Right ventricle myocardium inferior (tissue), 1 donor: ENCODE measurements at places on chromosomes 7 and 10.
A peak's percentile ranks its signal among the peaks of the same experiment; 100 is the strongest.

DNA sequence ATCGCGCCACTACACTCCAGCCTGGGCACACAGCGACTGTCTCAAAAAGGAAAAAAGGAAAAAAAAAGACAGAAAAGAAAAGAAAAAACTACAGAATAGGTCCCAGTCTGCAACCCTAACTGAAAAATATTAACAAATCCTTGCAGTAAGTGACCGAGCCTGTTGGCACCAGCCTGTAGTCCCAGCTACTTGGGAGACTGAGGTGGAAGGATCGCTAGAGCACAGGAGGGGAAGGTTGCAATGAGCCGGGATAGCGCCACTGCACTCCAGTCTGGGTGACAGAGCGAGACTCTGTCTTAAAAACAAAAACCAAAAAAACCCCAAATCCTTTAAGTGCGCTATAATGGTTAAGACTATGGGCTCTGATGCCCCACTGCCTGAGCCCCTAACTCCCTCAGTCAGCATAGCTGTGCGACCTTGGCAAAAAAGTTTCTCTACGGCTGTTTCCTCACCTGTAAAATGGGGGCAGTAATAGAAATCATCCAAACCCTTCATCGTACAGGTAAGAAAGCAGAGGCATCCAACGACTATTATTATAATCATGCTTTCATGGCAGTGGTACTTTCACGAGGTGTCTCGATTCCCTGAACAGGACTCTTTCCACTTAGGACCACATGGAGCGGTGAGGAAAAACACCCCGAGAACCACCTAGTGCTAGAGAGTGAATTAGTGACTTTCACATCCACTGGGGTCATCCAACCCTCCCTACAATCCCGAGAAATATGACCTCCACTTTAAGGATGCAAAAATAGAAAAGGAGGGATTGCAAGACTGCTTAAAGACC, 755 bp downstream of the TOMM7 start:
- DNase-seq = no peak

GRCh38 chr10:94938383-94938782, at the start of gene CYP2C9:
Gene CYP2C9 (plus strand): TSS chr10:94938658. CDS start chr10:94938683, 25 bp downstream.
- no peak for DNase-seq

DNA sequence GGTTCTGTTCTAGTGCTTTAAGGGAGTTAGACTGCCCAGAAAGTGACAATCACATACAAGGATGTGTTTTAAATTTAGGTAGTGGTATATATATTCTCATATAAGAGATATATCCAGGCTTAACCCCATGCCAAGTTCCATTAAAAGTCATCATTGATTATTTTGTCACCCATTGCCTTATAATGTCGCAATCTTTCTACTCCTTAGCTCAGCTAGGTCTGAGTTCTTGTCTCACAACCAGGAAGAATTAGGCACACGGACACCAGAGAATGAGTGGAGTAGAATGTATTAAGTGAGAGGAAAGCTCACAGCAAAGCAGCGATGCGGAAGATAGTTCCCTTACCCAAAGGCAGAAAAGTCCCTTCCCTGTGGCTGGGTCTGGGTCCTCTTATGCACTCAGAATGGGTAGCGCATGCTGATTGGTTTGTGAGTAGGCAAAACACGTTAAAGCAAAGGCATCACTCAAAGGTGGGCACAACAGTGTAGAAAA, 197.2 kb upstream of the AHR start:
- DNase-seq = no peak

DNA sequence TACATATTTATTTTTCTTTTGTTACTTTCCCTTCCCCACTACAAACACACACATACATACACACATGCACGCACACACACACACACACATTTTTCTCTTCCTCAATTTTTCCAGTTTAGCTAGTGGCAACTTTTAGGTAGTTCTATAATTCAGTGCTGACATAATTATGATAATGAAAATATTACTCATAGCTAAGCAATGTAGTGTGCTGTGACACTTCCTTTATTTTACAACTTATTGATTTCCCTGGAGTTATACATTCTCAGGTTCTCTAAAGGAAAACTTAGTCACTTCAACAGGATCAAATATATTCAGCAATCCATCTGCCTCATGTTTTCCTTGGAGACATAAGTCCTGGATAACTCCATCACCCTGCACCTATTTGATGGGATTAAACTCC, 151.6 kb downstream of the CACNA2D1 start:
- no peak for DNase-seq

DNA sequence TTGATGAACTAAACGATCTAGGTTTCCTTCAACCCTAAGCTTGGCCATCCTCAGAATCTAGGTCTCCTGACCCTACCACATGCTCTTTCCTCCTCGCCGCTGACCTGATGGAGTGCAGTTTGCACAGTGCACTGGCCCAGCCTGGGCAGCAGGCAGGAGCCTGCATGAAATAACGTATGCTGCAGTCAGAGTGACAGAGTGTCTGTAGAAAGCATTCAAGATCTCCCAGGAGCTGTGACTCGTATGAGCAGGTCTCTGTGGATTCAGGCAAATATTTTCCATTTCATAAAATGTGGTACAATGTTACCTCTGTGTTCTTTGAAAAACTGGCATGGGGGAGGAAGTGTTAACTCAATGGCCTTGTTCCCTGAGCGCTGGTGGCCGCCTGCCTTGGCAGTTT, 441.8 kb downstream of the RPS24 start:
- DNase-seq = no peak

- no peak for DNase-seq
Observed at GRCh38 chr7:98250789-98251188, 1.2 kb downstream of the TECPR1 start.

GRCh38 chr10:1266033-1266802, 210.0 kb downstream of the WDR37 start:
- DNase-seq = no peak

- no peak for DNase-seq
Observed at GRCh38 chr7:117673367-117673766, 193.5 kb downstream of the CFTR start.

DNA sequence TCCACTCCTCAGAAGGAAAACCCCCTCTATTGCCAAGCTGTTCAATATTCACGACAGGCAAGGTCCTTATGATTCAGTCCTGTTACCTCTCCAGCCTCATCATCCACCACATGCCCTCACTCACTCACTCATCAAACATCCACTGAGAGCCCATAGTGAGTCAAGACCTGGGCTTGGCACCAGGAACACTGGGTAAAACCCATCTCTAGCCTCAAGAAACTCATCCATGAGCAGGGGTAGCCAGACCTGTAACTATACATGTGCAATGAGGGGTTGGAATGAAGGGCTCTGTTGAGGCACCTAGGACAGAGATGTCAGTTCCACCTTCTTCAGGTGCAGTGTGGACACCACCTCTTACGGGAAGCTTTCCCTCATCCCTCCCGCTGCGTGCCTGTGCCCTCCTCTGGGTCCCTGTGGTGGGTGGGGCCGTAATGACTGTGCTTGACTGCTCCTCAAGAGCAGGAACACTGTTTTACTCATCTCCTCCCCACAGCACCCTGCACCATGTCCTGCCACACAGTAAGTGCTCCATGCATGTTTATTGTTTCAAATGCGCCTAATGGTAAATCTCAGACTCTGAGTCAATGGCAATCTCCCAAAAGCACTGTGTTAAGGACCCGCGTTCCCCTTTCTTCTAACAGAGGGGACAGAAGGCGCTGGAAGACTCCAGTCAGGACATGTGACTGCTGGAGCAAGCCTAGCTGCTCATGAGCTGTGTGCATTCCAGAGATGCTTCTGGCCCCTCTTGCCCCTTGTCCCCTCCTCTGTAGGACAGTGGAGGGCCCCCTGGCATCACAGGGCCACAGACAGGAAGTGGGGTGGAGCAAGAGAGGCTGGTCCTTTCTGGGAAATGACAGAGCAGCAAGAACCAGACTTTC, 95.4 kb downstream of the HIPK2 start:
- DNase-seq = no peak

DNA sequence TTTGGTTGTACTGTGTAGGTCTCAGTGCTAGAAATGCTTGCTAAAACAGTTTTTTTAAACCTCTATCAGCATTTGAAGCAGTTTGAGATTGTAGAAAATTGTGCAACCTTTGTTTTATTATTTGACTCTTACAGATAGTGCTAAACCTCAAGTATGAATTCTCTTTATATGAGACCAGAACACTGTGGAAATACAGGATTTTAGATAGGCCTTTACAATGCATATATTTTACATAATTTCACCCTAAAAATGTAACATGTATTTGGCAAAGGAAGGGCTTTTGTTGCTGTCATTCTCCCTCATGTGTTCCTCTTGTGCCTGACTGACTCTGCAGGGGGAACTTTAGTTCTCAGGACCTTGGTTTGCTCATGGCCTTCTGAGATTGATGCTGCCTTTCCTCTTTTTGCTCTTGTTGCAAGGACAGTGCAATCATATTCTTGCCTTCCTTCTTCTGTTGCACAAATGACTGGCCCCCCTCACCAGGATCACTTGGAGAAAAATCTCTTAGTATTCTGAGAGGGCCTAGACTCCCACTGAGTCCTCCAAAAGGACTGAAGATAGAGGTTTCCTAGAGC, 188.7 kb downstream of the PPP1R9A start:
- no peak for DNase-seq

DNA sequence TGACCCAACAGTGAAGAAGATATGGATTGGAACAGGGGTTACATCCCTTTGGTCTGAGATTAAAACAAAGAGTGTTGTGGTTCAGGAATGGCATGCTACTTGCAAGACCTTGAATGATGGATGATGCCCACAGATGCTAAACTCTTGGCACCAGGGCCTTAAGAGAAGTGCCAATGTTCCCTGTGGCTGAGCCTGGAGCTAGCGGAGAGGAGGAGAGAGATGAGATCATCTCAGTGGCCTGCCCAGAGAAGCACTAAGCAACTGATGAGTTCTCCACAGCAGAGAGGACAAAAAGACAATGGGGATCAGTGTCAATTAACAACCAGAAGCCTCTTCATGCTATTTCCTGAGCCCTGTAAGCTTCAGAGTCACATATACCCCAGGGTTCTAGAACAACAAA, 97.8 kb downstream of the ELAPOR2 start:
- DNase-seq = no peak

- no peak for DNase-seq
Observed at GRCh38 chr7:123440101-123440548, 94.3 kb downstream of the IQUB start.

GRCh38 chr7:130899638-130900401, 165.8 kb upstream of the KLF14 start:
- no peak for DNase-seq

GRCh38 chr10:42932735-42933447, 144.0 kb upstream of the RET start:
- no peak for DNase-seq

DNA sequence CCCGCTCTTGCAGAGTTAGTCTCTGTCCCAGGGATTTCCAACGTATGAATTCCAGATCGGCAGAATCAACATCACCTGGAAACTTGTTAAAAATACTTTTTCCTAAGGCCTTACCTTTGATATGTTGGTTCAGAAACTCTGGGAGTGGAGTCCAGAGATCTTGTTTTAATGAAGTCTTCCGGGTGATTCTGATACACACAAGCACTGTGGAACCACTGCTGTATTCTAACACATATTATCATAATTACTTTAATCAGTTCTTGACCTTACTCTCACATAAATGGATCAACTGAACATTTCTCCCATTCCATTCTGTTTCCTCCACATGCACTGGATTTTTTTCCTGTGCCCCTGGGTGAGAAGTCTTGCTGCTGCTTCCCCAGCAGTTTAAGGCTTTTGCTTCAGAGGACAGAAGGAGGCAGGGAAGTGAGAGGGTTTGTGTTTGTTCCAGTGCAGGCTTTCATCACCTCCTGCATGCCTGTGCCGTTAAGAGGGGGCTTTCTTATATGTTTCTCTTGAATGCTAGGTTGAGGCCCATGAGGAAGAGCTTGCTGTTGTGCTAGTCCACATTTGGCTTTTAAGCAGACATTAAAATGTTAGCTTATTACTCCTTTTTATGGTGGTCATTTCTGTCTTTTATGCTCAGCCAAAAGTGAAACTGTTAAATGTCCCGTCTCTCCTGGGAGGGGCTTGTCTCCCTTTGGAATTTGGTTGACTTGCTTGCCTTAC, 32.4 kb downstream of the CCSER2 start:
- no peak for DNase-seq

- DNase-seq = peak; percentile 81
Observed at GRCh38 chr10:132538031-132538789, 623 bp downstream of the INPP5A start.

DNA sequence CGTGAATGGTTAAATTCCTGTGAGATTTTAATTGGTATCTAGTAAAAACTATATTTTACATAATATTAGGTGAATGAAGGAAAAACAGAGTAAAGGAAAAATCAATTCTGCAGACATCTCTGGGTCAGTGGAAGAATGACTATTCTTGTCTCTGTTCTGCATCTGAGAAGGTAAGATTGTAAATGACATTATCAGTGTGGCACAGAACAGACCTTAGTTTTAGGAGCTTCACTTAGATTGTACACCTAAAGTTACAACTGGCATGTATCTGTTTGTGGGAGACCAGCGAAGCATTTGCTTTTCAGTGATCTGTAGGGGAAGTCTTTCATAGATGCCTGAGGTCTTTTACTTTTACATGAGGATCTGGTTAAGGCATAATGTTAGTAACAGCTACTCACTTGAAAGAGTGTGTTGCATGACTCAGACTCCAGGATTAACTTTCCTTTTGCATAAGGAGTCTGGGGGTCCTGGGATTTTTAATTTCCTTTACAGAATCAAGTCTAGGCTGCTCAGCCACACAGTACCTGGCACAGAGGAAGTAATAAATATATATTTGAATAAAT, 56.2 kb downstream of the JMJD1C start:
- DNase-seq = no peak

GRCh38 chr7:106015381-106016218, 52.5 kb downstream of the CDHR3 start:
- no peak for DNase-seq

DNA sequence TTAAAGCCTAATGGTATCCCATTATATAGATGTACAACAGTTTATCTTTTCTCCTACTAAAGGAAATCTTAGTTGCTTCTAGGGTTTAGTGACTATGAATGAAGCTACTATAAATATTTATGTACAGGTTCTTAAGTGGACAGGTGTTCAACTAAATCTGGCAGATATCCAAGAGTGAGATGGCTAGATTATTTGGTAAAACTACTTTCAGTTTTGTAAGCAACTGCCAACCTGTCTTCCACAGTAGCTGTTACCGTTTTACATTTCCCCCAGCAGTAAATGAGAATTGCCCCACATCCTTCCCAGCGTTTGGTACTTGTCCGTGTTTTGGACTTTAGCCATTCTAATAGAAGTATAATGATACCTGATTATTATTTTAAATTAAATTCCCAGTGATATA, 144.9 kb upstream of the MAGI2 start:
- DNase-seq = no peak

- no peak for DNase-seq
Observed at GRCh38 chr10:36094096-36094495, 452.0 kb upstream of the FZD8 start.

DNA sequence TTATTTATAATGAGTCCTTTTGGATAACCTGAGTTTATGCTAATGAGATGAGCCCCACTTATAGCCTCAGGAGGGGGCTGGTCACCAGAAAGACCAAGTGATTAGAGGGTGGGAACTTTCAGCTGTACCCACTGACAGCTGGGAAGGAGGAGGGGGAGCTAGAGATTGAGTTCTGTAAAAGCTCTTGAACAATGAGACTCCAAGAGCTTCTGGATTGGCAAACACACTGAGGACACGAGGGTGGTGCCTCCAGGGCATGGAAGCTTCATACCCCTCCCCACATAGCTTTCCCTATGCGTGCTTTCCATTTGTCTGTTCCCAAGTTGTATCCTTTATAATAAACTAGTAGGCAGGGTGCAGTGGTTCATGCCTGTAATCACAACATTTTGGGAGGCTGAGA, 20.3 kb downstream of the MRPS24 start:
- DNase-seq = no peak

- DNase-seq = no peak
Observed at GRCh38 chr7:114182837-114183236, 231.8 kb upstream of the FOXP2 start.
